ENCODE measurements at places on chromosomes 13 and 19.
A peak's percentile ranks its signal among the peaks of the same experiment; 100 is the strongest.

DNA sequence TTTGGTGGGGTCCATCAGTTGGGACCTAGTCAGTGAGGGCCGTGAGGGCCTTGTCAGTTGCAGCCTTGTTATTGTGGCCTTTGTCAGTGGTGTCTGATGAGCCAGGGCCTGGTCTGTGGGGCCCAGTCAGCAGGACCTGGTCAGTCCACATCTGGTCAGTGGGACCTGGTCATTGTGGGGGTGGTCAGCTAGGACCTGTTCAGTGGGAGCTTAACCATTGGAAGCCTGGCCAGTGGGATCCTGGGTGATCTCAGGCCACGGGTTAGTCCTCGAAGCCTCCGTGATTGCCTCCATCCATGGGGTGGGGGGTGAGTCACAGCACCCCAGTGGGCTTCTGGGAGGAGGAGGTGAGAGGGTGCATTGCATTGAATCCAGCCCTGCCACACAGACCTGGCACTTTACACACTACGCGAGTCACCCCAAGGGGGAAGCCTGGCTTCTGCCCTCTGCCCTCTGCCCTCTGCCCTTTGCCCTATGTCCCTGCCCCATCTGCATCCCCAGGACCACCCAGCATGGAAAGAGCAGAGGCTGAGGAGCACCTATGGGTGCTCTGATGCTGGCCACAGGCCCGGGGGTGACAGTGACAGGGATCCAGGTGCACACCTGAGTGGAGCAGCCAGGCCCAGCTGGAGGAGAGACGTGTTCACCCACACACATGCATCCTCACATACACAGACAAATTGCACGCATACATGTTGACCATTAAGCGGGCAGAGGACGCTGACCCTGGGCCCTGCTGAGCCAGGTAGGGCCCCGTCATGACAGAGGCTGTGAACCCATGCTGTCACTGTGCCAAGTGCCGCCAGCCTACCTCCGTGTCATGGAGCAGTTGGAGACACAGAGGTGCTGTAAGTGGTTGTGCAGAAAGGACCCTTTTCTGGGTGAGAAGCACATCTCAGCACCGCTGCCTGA lies 59.8 kb upstream of the TPM4 start:
- DNase-seq, result no peak

GRCh38 chr13:30138511-30138910 lies 168.8 kb downstream of the KATNAL1 start:
- no peak for DNase-seq

DNA sequence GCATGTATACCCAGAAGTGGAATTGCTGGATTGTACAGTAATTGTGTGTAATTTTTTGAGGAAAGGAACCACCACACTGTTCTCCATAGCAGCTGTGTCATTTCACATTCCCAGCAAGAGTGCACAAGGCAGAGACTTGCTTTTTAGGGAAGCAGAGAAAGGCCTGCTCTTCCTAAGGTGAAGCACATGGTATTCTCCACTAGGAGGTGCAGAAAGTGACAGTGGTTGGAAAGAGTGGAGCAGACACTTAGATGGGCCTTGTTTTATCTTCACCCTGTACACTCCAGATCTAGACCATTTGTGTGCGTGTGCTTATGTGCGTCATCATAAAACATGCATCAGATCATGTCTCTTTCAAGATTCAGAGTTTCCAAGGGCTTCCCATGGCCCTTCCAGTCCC lies 35.0 kb downstream of the FAM124A start:
- DNase-seq, result no peak

- DNase-seq, result peak; percentile 46
These were observed 8.9 kb downstream of the FPR1 start for GRCh38 chr19:51742789-51743188.

DNA sequence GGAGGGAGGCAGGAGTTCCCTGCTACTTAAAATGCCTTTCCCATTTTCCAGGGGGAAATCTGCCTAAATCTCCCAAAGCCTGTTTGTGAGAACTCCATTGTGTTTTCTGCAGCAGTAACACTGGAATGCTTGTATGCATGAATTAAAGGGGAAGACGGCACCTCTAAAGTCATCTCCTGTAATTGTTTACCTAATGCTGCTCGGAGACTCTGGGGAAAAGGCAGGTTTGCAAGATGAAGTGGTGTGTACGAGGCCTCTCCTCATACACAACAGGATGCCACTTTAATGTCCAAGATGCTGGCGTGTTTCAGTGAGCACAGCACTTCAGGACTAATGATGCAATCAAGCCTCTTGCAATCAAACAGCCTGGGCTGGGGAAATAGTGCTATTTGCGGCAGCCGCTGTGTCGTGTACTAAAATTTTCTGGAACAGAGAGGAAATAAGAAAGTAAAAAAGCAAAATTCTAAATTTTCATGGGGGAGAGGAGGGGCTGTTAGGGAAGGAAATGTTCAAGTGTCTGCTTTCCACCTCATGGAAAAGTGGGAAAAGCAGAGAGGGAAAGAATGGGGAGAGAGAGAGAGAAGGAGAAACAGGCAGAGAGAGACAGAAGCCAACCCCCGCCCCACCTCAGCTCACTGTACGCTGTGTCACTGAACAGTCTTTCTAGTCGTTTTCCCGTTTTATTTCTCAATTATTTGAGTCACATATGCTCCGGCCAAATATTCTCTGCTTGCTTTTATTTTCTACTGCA lies 32.9 kb downstream of the TSHZ3 start:
- no peak for DNase-seq

Measured in fibroblast of skin of left biceps (primary cell).